ENCODE measurements at places on chromosomes 4 and X. TPM values are rescaled to one million over a fixed set of nuclear protein-coding genes. Genes with fewer than 3 reads are reported as not detected.

DNA sequence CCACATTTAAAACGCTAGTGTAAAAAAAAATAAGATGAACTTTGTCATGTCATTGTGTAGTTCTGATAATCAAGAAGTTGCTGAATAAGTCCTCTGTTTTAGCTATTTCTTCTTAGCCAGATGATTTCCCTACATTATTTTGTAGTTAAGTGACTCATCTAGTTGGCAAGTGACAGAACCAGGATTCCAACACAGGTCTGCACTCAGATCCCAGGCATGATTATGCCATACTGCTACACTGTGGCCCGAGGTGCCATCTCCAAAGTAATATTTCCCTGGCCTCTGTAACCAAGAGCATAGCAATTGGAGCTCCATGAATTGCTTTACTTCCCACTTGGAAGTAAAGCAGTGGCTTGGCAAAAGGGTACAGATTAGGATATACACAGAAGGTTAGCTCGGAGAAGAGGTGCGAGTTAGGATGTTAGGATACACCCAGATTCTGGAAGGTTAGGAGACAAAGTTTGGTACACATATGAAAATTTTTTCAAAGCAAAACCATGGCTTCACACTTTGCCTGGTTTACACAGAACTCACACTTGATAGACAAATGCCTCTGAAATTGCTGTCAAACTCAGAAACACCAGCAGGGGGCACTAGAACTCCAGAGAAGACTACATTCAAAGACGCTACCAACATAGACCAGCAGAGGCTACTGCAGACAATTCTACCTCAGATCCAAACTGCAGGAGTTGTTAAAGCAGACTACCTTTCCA lies 41.4 kb downstream of the SRPX2 start:
- DNase-seq, result peak; percentile 48

DNA sequence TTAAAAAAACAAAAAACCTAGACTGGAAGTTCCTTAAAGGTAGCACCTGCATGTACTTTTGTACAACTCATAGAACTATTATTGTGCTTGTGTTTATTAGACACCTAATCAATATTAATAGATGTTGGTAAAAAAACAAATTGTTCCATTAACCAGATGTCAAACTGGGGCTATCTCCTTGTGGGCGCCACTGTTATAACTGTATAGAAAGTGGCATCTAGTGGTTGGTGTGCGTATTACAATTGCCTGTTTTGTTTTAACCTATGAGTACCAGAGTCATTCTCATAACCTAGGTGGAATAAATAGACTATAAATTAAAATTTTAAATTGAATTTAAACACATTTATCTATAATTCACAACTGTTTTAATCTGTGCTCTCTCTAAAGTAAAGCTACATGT lies 97.4 kb downstream of the COL4A5 start:
- no peak for DNase-seq

- DNase-seq, result no peak
These were observed 36.0 kb upstream of the CHRNA9 start for GRCh38 chr4:40299126-40299525.

DNA sequence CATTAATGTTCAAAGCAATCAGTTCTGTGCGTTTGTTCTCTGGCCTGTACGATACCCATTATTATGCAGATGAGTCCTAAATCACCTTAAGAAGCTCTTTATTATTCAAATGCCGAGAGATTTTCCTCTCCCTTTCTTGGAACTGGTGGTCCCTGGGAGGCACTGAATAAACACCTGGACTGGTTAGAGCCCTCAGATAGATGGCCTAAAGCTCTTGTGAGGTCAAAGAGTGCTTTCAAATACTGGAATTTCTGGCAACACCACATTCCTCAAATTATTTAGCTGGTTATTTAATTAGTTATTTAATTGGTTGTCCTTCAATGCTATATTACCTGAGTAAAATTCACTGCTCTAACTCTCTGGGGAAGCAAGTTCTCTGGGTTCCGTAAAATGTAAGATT lies 3.0 kb downstream of the ARHGEF38 start:
- peak; percentile 28 for DNase-seq

GRCh38 chr4:165454426-165454825 lies 75.6 kb downstream of the CPE start:
- no peak for DNase-seq

GRCh38 chrX:115957862-115958490 lies 212.6 kb upstream of the AGTR2 start:
- no peak for DNase-seq

DNA sequence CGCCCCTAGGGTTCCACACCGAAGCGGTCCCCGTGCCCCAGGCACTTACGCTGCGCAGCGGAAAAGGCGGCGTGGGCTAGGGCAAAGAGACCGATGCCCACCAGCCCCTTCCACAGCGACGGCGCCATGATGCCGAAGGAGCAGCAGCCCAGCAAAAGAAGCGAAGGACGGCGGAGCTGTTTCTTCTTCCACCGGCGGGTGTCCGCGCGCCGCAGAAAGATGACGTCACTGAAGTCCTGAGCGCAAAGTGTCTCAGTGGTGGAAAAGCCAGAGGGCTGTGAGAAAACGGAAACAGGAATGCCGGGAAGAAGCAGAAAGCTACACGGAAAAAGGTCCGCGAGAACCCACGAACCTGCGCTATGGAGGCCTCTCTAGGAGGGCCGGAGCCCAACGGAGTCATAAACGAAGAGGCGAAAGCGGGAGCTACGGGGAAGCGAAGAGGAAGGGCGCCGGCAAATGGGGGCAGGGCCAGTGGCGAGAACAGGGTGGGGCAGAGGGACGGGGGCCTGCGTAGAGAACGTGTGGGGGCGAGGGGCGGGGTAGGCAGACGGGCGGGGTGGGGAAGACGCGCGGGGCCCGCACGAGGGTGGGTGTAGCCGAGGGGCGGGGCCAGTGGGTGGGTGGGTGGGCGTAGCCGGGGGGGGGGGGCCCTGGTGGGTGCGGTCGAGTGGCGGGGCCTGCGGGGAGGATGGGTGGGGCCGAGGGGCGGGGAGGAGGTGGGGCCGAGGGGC lies at the start of gene MMGT1:
Gene MMGT1 (minus strand): TSS at position 441 of the 731 bp plus-strand sequence. CDS start 313 bp downstream, at position 128.
- DNase-seq, result no peak

- DNase-seq, result no peak
These were observed 26.4 kb downstream of the MOSPD2 start for GRCh38 chrX:14899607-14900006.

Gene KCTD8
- 4.7 TPM for polyA plus RNA-seq

All from right renal pelvis (tissue), 4 donors.